ENCODE measurements at places on chromosomes 5 and 9.

- no peak for DNase-seq
These were observed 1.3 kb downstream of the ASTN2 start for GRCh38 chr9:117413346-117414219.

DNA sequence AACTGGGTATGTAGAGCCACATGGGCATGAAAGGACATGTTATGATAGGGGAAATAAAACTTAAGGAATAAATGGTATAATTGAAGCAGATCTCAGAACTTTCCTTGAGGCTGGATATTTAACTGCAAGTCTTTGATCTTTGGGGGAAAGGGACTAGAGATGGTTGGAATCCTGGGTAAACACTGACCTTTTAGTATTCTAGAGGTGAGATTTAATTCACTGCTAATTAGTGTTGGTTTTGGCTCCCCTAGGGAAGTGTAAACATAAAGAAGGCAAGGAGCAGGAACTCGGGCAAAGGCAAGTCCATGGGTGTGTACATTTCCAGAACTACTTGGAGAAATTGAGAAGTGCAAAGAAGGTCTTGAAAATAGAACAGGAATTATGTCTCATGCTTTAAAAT, 16.6 kb downstream of the NIM1K start:
- no peak for DNase-seq

GRCh38 chr9:133458643-133459312, 1.0 kb upstream of the CACFD1 start:
- no peak for DNase-seq

- DNase-seq, result no peak
These were observed 22.0 kb downstream of the KCTD16 start for GRCh38 chr5:144192661-144193060.

DNA sequence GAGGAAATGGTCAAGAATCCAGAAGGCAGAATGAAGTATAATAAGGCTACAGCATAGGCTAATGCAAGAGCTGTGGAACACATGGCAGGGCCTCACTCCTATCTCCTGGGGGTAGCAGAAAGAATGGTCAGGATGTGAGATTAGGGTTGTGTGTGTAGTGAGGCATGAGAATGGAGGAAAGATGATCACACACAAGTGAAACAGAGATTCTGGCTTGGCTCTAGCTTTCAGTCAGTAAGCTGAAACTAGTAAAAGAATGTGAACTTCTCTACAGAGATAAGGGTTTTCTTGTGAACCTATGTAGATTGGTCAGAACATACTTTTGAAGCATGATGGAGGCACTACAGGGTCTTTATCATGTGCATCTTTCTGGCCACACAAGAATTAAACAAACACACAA, 298.8 kb downstream of the ASTN2 start:
- no peak for DNase-seq

- no peak for DNase-seq
These were observed 6.1 kb downstream of the SAR1B start for GRCh38 chr5:134626369-134627014.

Measured in B cell (primary cell).